ENCODE measurements at places on chromosomes 5 and 9. TPM values are rescaled to one million over a fixed set of nuclear protein-coding genes. Genes with fewer than 3 reads are reported as not detected.

Gene IL13
- total RNA-seq: not detected

Gene PAEP
- total RNA-seq: not detected

Gene PRDM9
- not detected for total RNA-seq

Gene MYOZ3
- 1.5 TPM for total RNA-seq

Gene ICE1
- total RNA-seq: 26.0 TPM

Gene LHX6
- not detected for total RNA-seq

Gene GLT6D1
- not detected for total RNA-seq

Gene GZMA
- not detected for total RNA-seq

Gene LOX
- total RNA-seq: 66.2 TPM

Gene POLR3G
- 6.9 TPM for total RNA-seq

Gene ATP10B
- not detected for total RNA-seq

Gene RLN2
- not detected for total RNA-seq

Gene SLC1A1
- 7.7 TPM for total RNA-seq

Gene FGF10
- 7.3 TPM for total RNA-seq

Gene PLAC8L1
- total RNA-seq: not detected

Gene LCN10
- total RNA-seq: not detected

Gene RICTOR
- 27.8 TPM for total RNA-seq

Gene LSM11
- total RNA-seq: 3.5 TPM

Gene SAP30L
- total RNA-seq: 26.5 TPM

Gene TMEM232
- 7.6 TPM for total RNA-seq

Gene ORM2
- total RNA-seq: not detected

Gene PCDHGA3
- 2.6 TPM for total RNA-seq

Gene DIPK1B
- total RNA-seq: 2.2 TPM

Gene CTXN3
- not detected for total RNA-seq

Gene TERT
- total RNA-seq: not detected

Gene SLC46A2
- total RNA-seq: not detected

Gene PAIP1
- total RNA-seq: 80.3 TPM

Gene IRX1
- not detected for total RNA-seq

Gene KCTD16
- 0.50 TPM for total RNA-seq

Gene PFN3
- total RNA-seq: not detected

Gene C8G
- not detected for total RNA-seq

Gene ADAMTS12
- total RNA-seq: 12.1 TPM

Gene GNA14
- 0.15 TPM for total RNA-seq

Gene CCNI2
- total RNA-seq: not detected

Gene SLC25A2
- 1.0 TPM for total RNA-seq

Gene SH3GL2
- total RNA-seq: 0.15 TPM

Gene SNAPC3
- 46.4 TPM for total RNA-seq

Gene SOX30
- under 0.01 TPM for total RNA-seq

Gene ALDOB
- not detected for total RNA-seq

Gene TSPAN17
- 33.7 TPM for total RNA-seq

Gene FREM1
- 0.17 TPM for total RNA-seq

Measured in smooth muscle cell of trachea (primary cell).